ENCODE measurements at places on chromosomes 7 and 10.

GRCh38 chr10:35259769-35260397 is 76.4 kb upstream of the CCNY start:
- peak; percentile 94 for DNase-seq

- DNase-seq, result no peak
Measured at GRCh38 chr10:69783515-69783914, 18.2 kb upstream of the COL13A1 start.

GRCh38 chr7:1800902-1801301 is 130.8 kb downstream of the ELFN1 start:
- DNase-seq, result no peak

- peak; percentile 40 for DNase-seq
Measured at GRCh38 chr7:16646472-16647072, 591 bp downstream of the BZW2 start.

DNA sequence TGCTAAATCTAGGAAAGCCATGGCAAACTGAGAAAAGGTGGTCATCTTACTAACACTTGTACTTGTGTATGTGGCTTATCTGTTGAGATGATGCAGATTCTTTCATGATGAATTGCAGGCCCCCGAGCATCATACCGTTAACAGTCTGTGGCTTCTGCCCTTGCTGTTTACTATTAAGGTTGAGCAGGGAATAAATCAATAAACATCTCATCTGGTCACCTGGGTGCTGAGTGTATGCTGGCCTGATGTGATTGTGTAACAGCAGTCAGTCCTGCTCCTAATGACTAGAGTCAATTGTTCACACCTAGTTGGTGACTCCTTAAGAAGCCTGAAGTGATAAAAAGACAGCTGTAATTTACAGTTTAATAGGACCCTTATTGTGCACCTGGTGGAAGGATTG is 8.3 kb upstream of the GNAT3 start:
- no peak for DNase-seq

- DNase-seq, result no peak
Measured at GRCh38 chr7:34191771-34192479, 286.6 kb downstream of the BMPER start.

GRCh38 chr7:66313886-66314568 is 108.9 kb downstream of the TPST1 start:
- no peak for DNase-seq

GRCh38 chr7:56106108-56107073 is at the start of gene CHCHD2:
Gene CHCHD2, minus strand, starts transcription at chr7:56106476. Its CDS starts 63 bp downstream, at chr7:56106413.
- DNase-seq, result peak; percentile 99

- DNase-seq, result no peak
Measured at GRCh38 chr10:129500617-129501339, 33.7 kb downstream of the MGMT start.

GRCh38 chr10:120336911-120337540 is 120.0 kb upstream of the PLPP4 start:
- no peak for DNase-seq

- DNase-seq, result peak; percentile 94
Measured at GRCh38 chr10:22433875-22434274, 88.6 kb downstream of the SPAG6 start.

DNA sequence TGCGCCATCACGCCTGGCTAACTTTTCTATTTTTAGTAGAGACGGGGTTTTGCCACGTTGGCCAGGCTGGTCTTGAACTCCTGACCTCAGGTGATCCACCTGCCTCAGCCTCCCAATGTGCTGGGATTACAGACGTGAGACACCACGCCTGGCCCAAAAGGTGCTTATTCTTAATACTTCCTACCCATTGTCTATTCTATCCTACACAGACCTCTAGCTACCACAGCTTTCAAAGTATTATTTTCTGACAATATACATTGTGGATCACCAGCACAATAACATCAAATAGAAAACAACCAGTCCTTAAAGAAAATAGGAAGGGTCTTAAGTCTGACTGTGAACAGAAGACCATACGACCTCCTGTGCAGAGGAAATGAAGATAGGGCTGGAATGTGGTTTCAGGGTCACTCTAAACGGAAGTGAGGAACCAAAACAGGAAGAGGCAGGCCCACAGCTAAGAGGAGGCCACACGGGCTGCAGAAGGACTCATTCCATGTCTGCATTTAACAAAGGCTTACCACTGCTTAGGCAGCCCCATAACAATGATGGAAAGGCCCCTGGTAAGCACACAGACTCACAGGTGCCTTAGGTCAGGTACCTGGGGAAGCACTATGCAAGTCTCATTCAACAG is 115.2 kb downstream of the ZFAND4 start:
- DNase-seq, result peak; percentile 8

DNA sequence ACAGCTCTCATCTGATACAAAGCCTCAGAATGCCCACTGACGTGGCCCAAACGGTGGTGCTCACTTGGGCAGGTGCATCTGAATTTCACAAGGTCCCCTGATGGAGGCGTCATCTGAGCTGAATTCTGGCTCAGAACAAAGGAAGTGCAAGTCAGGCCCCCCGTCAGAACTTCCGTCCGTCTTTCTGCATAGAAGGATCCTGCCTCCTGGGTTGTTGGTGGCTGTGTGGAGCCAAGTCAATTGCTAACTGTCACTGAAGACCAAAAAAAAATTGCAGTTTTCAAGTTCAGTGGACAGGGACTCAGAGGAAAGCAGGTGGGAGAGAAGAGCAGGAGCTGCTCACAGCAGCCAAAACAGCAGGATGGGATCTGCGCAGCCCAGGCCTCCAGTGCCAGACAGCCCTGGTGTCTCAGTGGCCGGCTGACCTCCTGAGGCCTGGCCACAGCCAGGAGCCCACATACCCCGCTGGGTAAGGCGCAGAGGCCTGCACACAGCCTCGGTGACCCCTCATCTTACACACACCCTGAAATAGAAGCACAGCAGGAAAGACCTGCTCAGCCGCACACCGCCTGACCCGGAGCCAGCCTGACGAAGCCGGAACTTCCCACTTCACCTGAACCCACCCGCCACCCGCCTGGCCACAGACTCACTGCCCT is 49.4 kb downstream of the PYROXD2 start:
- no peak for DNase-seq

- DNase-seq, result no peak
Measured at GRCh38 chr10:124696446-124697392, 47.5 kb downstream of the FAM53B start.

DNA sequence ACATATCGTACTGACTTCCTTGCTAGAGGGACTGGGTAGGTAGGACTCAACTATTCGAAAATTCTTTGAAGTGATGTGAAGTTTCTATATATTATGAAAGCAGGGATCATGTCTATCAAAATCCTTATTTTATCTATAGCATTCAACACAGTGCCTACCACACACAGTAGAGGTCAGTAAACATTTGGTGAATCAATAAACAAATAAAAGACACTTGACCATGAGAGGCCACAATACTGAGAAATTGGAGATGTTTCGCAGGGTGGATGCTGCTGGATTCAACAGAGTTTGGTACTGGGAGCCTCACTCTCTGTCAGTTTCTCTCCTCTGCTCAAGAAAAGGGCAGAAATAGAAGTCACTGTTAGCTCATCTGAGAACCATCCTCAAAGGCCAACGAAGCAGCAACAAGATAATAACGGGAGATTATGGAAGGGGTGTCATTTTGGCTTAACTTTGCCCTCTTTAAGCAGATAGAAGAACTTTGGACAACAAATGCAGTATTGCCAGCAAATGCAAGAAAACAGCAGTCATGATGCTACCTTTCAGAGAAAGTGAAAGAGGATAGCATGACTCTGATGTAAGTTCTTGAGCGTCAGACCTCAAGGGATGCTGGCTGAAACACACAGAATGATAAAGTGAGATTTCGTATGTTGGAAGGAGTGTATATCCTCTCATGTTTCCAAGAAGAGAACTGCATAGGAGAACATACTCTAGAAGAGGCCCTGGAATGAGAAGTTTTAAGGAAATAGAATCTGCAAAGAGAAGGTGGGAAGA is 107.6 kb downstream of the SEMA3E start:
- DNase-seq, result no peak

GRCh38 chr7:129161524-129162225 is 17.2 kb downstream of the TSPAN33 start:
- DNase-seq, result no peak

DNA sequence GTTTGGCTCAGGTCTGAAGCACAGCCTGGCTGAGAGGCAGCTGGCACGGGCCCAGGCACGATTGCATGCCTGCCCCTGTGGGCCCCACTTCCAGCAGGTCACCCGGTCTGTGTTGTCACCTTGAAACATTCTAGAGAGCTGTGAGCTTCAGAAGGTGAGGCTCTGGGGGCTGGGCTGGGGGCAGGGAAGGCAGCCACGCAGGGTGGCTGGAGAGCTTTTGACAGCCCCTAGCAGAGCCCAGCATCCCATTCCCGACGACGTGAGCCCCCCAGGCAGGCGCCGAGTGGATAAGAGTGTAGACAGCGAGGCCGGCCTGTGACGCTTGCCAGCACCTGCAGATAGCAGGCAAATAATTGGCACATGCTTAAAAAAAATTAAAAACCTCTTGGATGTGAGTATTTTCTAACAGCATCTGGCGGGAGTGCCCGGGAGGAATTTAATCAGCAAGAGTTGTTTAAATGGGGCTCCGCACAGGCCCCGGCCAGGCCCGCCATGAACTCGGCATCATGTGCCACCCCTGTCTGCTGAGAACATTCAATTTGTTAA is 212.0 kb upstream of the TBX20 start:
- no peak for DNase-seq

DNA sequence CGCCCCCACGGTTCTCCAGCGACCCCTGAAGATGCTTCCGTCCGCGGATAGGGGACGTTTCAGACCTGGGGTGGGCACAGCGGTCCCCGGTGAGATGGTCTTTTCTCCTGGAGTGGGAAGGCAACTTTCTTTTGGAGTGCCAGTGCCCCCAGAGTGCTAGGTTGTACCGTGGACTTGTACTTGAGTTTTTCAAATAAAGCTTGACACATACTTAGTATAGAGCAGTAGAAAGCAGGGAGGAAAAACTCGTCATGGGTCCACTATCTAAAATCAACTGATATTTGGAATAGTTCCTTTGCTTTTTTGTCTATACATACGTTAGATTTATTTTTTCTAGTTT is 28.4 kb downstream of the RBM20 start:
- DNase-seq, result no peak

DNA sequence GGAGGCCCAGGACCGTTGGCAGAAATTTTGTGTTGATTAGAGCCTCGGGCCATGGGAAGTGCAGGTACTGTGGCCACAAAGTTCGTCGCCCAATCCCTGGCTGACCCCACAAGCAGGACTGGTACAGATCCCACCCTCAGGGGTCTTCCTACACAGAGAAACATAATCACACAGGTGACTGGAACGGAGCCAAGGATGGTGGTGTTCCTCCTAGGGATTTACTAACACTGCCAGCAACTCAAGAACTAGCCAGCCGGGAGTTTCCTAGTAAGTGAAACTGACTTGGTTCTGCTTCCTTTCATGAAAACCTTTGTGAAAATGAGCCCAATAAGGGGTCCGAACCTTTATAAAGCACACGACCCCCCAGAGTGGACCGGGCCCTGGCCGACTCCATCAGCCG is 5.7 kb downstream of the CUX1 start:
- DNase-seq, result no peak

- DNase-seq, result no peak
Measured at GRCh38 chr7:28954471-28954870, 3.7 kb downstream of the TRIL start.

- DNase-seq, result no peak
Measured at GRCh38 chr10:21159669-21160068, 262.6 kb upstream of the NEBL start.

- peak; percentile 83 for DNase-seq
Measured at GRCh38 chr10:90313576-90314325, 544.1 kb downstream of the HTR7 start.

DNA sequence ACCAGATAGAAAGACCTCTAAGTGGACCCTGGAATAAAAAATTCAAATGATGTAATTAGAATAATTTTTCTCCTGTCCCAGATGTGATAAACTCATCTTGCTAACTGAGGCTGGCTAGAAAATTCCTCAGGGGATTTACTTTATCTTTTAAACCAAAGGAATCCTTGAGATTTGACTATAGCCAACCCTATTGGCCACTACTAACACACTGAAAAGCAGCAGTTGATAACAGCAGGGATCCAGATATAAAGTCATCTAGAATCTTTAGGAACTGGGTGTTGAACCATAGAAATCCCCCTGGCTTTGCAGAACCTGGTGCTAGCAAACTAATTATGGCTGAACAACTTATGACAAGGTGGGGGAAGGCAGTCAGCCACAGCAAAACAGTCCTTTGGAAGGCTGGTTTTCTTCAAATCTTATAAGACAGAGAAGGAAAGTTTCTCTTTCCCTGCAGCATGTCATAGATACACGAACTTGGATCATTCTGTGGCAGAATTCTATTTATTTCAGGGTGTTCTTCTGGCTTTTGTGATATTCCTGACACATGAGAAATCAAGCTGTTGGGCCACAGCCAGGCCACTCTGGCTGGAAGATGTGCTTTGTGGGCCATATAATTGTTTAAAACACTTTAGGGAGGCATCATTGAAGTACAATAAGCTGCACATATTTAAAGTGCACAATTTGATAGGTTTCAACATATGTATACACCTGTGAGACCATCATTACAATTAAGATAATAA is 643.6 kb downstream of the SORCS3 start:
- DNase-seq, result no peak

DNA sequence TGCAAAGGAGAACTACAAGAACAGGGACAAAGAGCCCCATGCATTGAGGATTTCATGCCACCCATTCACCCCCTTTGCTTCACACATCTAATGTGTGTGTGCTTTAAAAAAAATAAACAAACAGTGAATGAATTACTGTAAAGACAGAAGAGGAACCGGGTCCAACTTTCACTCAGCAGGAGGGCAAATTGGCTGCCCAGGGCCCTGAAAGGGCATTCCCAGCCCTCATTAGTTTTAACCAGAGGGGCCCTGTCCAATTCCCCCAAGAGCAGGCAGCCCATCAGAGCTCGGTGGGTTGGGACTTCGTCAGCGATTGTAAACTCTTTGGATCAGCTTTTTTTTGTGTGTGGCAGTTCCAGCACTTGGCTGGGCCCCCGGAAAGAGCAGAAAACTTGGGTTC is 73.6 kb upstream of the PDZD8 start:
- no peak for DNase-seq

DNA sequence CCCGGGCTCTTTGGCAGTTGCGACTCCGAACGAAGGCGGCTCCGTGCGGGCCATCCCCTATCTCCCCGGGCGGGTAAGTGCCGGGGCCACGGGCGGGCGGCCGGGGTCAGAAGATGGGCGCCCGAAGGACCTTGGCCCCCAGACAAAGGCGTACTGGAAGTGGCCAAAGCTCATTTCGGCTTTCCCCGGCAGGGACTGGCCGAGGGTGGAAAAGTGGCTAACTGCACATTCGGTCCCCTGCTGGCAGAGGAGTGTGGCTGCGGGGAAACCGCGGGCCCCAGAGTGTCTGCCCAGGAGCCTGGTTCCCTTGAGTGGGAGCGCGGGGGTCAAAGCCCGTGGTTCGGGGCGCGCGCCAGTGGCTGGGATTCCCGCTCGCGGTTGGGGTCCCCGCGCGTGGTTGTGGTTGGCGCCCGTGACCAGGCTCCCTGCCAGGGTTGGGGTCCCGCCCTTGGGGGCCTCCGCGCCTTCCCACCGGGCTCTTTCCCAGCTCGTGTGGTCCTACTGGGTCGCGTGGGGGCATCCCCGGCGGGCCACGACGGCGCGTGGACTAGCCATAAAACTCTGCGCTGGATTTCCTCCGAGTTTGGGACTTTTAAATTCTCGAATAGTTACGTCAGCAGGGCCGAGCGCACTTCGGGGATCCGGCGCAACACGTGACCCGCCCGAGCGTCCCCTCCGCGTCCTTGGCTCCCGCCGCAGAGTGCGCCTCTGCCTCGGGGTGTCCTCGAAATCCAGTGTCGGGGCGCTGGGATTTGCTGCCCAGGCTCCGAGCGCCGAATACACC is 124.4 kb downstream of the TACC2 start:
- peak; percentile 72 for DNase-seq

GRCh38 chr10:109992485-109992884 is 15.3 kb upstream of the ADD3 start:
- DNase-seq, result no peak

GRCh38 chr10:101624526-101625102 is 36.5 kb downstream of the DPCD start:
- DNase-seq, result no peak

All from HCEC 1CT (cell line).